ENCODE measurements at places on chromosomes 12 and 14.
A peak's percentile ranks its signal among the peaks of the same experiment; 100 is the strongest.

GRCh38 chr12:66423266-66423665 lies 121.0 kb downstream of the HELB start:
- DNase-seq, result no peak

GRCh38 chr14:56522403-56522802 lies 57.2 kb upstream of the TMEM260 start:
- no peak for DNase-seq

GRCh38 chr14:104171029-104171697 lies 32.8 kb downstream of the KIF26A start:
- no peak for DNase-seq

GRCh38 chr12:121669521-121669900 lies at the start of gene MORN3:
Gene MORN3 (minus strand): TSS chr12:121669654. CDS start chr12:121669483, 171 bp downstream.
- DNase-seq, result no peak

DNA sequence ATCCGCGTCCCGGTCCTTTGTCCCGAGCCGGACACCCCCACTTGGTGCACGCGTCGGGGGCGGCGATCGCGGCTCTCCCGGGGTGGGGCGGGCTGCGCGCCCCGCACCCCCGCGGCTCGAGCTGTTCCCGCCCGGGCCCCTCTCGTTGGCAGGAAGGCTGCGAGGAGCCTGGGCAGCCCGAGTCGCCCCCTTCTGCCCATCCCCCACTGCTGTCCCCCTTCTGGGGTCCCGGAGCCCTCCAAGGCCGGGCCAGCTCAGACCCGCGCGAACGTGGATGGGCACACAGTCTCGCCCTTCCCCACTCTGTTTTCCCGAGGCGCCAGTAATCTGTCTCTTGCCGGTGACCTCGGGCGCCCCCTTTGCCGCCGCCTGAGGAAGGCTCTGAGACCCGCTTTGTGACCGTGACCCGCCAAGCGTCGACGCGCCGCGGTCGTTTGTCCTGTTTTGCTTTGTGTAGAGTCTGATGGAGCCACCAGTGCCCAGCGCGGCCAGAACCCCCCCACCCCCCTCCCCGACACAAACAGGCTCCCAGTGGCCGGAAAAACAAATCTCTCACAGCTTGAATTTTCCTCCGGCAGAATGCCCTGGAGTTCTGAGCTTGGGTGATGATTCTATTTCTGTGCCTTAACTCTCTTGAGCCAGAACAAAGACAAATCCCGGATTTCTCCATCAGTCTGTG lies 610 bp downstream of the C14orf132 start:
- peak; percentile 40 for DNase-seq

- peak; percentile 64 for DNase-seq
These were observed 484.4 kb downstream of the ATP23 start for GRCh38 chr12:58425481-58426392.

- DNase-seq, result no peak
These were observed 6.7 kb downstream of the C12orf54 start for GRCh38 chr12:48489012-48489411.

- no peak for DNase-seq
These were observed 4.7 kb downstream of the TDRD9 start for GRCh38 chr14:103932791-103933490.

GRCh38 chr12:124088217-124088907 lies 115.3 kb downstream of the ZNF664 start:
- no peak for DNase-seq

DNA sequence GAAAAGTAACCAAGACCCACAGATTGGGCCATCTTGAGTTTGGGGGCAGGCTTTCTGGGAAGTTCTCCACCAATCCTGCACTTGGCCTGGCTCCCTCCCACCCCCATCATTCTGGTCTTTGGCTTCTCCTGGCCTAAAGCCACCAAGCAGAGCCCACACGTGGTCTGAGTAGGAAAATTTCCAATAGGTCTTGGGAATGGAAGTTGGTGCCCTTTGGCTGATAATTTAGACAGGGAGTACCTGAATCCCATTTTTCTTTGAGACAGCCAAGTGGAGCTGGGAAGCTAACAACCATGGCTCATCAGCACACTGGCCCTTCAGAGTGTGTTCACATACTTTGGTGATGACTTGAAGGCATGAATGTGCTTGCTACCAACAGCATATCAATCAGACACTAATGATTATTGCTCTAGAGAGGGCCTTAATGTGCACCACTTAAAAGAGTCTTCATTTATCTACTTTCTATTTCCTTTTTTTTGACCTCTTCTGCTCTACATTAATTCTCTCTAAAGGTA lies 156.0 kb downstream of the EGLN3 start:
- DNase-seq, result peak; percentile 21

DNA sequence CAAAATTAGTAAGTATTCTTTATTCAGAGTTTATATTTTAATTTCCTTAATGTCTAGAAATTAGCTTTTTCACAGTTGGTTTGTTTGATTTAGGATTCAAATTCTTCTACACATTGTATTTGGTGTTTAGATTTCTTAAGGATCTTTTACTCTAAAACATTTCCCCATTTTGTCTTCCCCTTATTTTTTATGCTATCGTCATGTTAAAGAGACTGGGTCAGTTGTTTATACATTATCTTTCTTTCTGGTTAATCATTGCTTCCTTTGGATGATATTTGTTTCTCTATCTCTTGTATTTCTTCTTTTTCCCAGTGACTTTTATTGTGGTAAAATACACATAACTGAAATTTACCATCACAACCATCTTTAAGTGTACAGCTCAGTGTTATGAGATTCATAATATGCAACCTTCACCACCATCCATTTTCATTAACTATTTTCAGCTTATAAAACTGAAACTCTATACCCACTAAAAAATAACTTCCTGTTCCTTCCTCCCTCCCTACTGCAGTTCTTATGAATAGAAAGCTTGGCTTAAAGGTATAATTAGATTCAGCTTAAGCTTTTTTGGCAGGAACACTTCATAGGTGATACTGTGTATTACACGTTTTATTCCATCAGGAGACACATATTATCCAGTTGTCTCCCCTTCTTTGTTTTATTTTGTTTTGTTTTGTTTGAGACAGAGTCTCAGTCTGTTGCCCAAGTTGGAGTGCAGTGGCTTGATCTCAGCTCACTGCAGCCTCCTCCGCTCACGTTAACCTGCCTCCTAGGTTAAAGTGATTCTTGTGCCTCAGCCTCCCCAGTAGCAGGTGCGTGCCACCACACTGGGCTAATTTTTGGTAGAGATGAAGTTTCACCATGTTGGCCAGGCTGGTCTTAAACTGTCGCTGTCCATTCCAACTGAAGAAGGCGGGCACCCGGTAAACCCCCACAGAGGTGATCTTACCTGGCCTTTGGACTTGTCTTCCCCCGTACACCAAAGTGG lies 45.0 kb downstream of the NOPCHAP1 start:
- DNase-seq, result no peak

DNA sequence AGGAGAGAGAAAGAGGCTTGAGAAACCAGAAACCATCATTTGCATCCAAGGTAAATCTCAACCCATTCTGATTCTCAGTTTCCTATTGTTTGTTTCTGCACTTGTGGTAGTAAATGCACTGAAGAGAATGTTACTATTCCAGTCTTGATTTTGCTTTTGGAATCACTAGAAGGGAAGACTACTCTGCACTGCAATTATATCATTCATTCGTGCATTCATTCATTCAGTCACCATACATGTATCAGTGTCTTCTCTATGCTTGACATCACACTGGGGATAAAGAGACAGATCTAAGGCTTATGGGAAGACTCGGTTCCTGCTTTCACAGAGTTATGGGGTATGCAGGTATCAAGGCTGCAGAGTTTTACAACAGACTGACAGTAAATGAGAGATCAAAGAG lies 90.3 kb upstream of the EGLN3 start:
- no peak for DNase-seq

DNA sequence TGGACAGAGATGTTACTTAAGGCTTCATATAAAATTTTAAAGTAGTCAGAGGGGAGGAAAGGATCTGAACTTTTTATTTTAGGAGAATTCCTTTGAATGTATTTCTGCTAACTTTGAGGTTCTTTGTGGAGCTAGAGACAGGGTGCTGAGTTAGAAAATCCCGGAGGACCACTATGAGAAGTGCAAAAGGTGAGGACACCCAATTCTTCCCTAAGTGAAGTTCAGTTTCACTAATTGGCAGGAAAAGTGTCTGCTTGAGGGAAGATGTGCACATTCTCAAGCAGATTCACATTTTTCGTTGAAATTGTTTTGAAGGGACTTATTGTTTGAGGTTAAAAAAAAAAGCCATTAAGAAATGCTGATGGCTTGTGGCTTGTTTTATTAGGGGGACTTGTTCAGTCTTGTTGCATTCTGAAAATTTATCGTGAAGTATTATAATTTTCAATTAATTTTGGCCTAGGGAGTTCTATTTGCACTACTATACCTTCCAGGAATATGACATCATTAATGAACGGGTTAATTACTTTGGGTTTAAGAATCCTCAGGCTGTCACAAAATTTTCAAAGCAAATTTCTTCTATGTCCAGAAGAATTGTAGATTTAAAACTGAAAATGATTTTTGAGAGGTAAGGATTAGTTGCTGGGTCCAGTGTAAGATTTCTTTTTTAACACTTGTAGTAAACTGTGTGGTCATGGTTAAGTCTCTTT lies 1.8 kb downstream of the PCNX1 start:
- DNase-seq, result no peak

GRCh38 chr12:26037615-26038220 lies 79.2 kb downstream of the RASSF8 start:
- no peak for DNase-seq

GRCh38 chr12:108845696-108846095 lies 11.7 kb downstream of the SSH1 start:
- no peak for DNase-seq

DNA sequence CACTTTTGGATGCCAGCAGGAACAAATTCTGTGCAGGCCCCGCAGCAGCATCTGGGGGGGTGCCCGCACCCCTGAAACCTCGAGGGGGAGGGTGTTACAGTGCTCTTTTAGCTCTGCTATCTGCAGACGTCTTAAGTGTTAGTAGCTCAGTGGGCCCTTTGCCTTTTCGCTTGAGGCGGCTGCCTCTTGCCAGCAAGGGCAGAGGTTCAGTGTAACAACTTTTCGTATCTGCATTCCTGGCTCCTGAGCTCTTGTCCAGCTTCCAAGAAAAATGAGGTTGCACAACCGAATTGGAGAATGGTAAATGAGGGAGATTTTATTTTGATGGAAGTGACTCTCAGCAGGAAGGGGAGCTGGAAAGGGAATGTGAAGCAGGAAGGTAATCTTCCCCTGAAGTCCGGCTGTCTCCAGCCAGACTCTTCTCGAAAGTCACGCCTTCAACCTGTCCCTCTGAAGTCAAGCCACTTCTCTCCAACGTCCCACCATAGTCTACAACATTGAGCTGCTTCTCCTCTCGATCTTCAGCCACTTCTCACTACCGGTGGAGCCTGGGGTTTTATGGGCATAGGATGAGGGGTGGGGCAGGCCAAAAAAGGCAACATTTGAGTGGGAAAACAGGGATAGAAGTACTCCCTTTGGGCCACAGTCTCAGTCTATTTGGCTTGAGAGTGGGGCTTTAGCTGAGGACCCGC lies 17.8 kb downstream of the TAS2R50 start:
- peak; percentile 45 for DNase-seq

DNA sequence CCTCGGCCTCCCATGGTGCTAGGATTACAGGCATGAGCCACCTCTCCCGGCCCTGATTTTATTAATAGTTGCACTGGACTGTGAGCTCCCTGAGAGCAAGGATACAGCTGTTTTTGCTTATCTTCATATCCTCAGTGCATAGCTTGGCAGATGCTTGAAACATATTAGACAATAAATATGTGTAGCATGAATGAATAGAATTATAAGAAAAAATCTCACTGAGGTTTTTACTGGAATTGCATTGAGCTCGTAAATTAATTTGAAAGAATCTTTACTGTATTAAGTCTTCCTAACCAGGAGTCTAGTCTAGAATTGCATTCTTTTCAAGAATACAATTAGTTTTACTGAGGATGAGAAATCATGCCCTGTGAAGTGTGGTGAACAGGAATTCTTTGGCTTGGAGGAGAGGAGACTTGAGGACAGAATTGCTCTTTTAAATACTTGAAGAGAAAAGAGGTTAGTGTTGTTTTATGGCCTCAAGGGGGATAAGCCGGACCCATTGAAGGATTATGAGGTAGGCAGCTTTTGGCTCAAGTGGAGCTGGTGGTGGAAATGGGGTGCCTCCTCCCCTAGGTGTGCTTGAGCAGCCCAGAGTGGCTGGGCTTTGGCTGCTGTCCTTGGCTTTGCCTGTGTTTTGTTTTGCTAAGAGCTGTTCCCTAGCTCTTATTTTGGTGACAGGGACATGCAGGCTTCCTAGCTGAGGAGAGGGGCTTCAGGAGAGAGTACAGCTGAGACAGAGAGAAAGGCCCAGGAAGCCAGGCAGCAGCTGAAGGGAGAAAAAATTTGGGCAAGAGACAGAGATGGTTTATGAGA lies 34.0 kb downstream of the PLEKHD1 start:
- DNase-seq, result no peak

GRCh38 chr12:100401660-100402059 lies 44.8 kb downstream of the SLC17A8 start:
- DNase-seq, result no peak

DNA sequence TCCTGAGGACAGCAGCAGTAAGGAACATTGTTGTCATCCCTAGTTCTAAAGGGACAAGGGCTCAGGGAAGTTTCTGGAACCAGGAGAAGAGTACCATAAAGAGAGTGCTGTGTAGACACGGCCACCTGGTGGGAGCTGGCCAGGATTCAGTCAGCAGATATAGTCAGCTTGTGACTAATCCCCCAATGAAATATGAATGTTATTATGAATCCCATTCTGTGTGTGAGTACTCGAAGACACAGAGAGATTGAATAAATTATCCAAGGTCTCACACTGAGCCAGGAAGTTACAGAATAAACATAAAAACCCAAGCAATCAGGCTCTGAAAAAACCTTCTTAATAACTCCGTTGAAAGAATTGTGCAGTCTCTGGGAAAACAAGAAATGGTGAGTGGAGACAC lies 1359.5 kb downstream of the AACS start:
- DNase-seq, result no peak

- DNase-seq, result no peak
These were observed 1024.9 kb downstream of the TMEM121 start for GRCh38 chr14:106551265-106551664.

GRCh38 chr12:104490186-104490585 lies 33.4 kb downstream of the CHST11 start:
- DNase-seq, result no peak

DNA sequence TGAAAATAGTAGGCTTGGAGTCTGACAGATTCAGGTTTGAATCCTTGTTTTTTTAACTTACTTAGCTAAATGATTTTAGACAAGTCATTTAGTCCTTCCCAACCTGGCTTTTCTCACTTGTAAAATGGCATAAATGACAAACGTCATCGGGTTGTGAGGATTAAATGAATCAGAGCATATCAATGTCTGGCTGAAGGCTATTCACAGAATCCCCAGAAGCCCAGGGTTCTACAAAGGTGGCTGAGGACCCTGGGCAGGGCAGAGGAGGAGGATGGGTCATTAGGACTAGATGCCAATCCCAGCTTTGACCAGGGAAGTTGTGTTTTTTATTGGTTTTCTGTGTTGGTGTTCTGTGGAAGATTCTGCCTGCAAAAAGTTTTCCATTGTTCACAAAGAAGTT lies 7.6 kb upstream of the PTPRB start:
- DNase-seq, result no peak

DNA sequence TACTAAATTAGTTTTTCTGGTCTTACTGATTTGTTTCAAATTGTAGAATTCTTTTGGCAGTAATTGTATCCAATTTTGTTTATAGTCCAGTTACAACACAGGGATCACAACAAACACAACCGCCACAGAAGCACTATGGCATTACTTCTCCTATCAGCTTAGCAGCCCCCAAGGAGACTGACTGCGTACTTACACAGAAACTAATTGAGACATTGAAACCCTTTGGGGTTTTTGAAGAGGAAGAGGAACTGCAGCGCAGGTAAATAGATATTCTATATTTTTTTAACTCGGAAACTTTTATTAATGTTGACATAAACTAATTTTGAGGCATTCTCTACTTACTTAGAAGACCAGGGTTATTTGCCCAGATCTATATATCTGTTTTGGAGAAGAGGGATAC lies 17.8 kb downstream of the PAPOLA start:
- DNase-seq, result no peak

- DNase-seq, result peak; percentile 16
These were observed 126.8 kb downstream of the TRAFD1 start for GRCh38 chr12:112252184-112252583.
